Kidney tubule cell (primary cell): ENCODE measurements at places on chromosomes 1 and 21.
A peak's percentile ranks its signal among the peaks of the same experiment; 100 is the strongest.

DNA sequence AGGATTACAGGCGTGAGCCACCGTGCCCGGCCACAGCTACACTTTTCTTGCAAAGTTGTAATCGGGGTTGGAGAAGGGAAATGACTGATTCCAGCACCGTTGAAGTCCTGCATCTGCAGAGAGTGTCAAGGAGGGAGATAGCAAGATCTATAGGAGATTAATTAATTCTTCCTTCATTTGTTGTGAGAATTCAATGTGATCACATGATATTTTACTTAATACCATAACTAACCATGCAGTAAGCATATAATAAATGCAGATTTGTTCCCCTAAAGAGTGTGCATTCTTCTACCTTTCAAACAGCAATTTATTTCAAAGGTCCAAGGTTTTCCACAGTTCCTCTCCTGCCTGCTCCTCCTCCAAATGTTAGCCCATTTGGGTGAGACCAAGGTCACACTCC is 204.5 kb downstream of the GREM2 start:
- DNase-seq, result no peak

DNA sequence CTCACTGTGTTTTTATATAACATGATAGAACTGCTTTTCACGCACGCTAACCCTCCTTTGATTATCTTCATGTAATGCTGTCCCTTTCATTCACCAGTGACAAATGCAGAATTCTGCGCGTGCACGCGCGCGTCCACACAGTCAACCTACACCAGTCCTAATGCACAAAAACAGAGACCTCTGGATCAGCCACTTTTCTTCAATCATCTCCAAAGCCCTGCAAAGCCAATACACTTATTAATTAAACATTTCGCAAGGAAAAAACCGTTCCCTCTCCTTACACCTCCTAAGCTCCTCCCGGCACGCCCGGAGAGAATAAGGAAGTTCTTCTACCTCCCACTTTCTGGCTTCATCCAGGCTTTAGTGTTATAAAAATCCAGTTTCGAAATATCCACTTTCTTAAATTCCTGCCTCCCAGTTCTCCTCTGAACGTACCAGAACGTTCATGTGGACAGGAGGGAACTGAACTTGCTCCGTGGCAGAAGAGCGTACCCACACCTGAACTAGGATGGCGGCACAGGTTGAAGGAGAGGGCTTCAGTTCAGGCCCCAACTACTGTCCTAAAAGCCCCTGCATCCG is 4.6 kb downstream of the LMX1A start:
- no peak for DNase-seq

DNA sequence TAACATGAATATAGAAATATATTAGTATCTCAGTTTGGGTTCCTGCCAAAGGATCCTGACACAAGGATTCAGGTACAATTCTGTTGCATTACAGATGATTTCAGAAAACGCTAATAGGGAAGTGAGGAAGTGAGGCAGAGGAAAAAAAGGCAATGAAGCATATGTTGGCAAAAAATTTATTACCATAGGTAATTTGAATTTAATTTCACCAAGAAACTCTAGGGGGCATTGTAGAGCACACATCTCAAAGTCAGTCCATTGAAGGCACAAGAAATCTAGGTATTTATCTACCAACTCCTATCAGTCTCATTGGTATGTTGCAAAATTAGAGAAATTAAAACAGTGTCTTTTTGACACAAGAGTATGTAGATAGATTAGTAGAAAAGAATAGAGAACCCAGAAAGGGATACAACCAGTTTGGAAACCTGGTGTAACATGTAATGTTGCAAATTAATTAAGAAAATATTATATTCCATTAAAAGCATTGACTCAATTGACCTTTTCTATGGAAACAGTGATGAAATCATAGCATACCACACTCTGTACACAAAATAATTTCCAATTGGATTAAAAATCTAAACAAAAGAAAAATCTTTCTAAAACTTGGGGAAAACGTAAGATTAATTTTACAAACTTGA is 104.9 kb upstream of the SNX7 start:
- DNase-seq, result peak; percentile 50

- DNase-seq, result peak; percentile 57
These were observed 4.4 kb downstream of the NTPCR start for GRCh38 chr1:232954594-232955365.

DNA sequence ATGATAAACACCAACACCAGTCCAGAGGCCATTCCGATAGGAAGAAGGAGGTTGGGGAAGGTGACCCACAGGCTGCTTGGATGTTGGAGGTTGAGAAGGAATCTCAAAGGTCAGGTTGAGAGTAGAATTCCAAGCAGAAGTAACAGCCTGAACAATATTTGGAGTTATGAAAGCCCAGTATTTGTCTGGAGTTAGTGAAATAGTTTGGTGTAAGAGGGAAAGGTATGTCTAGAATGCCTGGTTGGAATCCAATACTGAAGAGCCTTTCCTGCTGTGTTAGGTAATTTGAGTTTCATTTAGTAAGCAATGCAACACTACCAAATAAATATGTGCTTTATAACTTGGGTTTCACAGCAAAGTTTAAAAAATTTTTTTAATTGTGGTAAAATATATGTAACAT is 70.5 kb upstream of the MCOLN3 start:
- DNase-seq, result no peak

DNA sequence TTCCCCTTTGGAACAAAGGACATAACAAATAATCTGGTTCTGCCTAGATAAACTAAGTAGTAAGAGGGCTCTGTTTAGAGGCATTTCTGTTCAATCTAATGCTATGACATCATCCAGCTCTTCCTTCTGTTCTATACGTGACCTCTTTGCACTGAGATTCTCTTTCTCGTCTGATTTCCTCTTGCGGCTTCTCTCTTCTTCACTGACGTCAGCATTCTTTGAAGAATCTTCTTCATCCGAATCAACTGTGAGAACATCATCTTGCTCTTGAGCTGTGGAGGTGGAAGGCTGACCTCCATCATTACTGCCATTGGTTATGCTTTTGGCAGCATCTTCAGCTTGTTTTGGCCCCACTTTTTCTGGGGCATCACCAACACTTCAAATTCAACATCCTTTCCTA is 130.4 kb downstream of the HS2ST1 start:
- no peak for DNase-seq
